ENCODE measurements at places on chromosomes 3 and 15. TPM values are rescaled to one million over a fixed set of nuclear protein-coding genes. Genes with fewer than 3 reads are reported as not detected.

Gene KCNMB3
- polyA plus RNA-seq, result 6.5 TPM

Gene MCF2L2
- 0.78 TPM for polyA plus RNA-seq

Gene ANKRD63
- 0.18 TPM for polyA plus RNA-seq

DNA sequence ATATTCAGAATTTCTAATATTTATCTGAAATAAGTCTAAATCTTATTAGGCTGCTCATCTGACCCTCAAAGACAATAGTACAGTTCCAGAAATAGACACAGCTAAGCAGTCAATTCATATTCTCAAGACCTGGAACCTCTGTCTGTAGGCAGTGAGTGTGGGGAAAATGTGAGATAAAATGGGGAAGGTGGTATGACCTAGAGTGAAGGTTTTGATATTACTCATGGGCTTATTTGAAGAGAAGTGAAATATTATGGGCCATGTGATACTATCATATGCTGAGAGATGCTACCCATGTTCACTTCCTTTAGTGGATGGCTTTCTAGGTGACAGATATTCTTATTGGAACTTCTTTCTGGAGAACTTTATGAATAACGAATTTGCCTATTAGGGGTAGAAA is 33.5 kb downstream of the TGFBR2 start:
- no peak for DNase-seq

GRCh38 chr3:188796122-188796631 is 375.6 kb upstream of the TPRG1 start:
- no peak for DNase-seq

DNA sequence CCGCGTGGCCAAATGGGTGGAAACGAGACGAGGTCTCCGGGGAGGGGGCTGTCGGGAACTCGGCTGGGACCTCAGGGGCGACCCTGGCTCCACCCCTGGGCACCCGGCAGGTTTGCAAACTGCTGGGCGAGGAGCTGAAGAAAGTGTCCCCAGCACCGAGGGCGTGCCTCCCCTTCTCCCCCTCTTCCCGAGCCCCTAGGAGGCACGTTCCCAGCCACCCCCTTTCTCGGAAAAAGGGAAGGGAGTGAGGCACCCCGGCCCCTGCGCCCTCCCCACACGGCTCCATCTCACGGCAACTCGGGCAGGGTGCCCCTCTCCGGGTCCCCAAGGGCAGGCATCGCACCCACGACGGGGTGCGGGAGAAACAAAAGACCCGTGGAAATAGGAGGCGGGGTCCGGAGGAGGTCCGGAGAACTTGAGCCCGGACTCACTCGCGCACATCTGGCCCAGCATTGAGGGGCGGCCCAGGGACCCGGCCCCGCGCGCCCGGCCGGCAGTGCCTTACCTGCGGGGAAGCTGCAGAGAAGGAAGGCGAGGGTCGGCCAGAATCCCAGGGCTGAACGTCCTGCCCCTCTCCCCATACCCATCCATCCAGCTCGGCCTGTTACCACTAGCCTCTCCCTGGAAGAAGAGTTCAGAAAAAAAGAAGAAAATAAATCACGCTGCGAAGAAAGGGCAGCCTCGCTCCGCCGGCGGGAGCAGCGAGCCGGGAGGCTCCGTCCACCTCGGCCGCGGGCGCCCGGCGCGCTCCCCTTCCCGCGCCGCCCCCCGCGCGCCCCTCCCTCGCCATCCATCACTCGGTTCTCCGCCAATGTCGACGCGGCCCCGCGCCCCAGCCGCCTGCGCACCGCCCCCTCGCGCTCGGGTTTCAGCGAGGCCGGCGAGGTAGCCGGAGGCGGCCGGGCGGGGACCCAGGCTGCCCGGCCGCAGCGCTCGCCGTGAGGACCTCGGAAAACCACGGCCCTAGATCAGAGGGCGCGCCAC is 16.3 kb downstream of the RGMA start:
- DNase-seq, result no peak

DNA sequence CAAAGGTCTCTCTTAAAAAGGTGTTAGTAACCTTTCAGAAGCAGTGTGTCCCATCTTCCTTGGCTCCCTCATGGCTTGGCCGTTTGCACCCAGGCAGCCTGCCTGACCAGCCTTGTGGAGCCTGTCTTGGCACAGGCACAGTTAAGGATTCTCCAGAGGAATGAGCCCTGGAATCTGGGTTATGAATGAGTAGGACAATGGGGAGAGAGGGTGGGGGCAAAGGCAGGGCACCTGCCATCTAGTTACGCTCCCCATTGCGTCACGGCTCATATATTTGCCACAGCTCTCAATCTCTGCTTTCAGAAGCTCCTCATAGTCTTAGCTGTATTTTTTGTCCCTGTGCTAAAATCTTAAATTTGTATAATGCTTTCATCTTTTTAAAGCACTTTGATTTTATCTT is 50.6 kb downstream of the WDR76 start:
- DNase-seq, result no peak

DNA sequence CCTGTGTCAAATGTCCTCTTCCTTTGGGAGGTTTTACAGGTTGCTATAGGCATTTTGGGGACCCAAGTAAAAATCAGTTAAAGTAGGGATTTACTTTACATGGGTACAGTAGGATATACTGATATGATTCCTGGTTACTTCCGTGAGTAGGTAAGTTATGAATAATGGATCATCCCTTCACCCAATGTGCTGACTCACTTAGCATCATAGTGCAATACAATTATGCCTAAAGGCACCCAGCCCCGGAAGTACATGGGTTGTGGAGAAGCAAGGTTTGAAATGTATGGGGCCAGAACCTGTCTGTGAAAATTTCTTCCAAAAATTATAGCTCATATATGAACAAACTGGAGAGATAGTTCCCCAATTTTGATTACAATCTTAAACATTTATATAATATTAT is 64.0 kb downstream of the GLB1 start:
- DNase-seq, result no peak

GRCh38 chr3:61632568-61633175 is 71.3 kb downstream of the PTPRG start:
- DNase-seq, result no peak

GRCh38 chr3:167773584-167773983 is 38.1 kb downstream of the SERPINI1 start:
- no peak for DNase-seq

Data from right renal cortex interstitium (tissue), 3 donors.